ENCODE measurements at places on chromosomes 7 and 10.

- no peak for DNase-seq
Measured at GRCh38 chr10:126455766-126456405, 67.6 kb upstream of the ADAM12 start.

- DNase-seq = no peak
Measured at GRCh38 chr10:14146025-14146424, 184.7 kb downstream of the FRMD4A start.

- DNase-seq = no peak
Measured at GRCh38 chr7:128419257-128419656, 9.5 kb upstream of the IMPDH1 start.

DNA sequence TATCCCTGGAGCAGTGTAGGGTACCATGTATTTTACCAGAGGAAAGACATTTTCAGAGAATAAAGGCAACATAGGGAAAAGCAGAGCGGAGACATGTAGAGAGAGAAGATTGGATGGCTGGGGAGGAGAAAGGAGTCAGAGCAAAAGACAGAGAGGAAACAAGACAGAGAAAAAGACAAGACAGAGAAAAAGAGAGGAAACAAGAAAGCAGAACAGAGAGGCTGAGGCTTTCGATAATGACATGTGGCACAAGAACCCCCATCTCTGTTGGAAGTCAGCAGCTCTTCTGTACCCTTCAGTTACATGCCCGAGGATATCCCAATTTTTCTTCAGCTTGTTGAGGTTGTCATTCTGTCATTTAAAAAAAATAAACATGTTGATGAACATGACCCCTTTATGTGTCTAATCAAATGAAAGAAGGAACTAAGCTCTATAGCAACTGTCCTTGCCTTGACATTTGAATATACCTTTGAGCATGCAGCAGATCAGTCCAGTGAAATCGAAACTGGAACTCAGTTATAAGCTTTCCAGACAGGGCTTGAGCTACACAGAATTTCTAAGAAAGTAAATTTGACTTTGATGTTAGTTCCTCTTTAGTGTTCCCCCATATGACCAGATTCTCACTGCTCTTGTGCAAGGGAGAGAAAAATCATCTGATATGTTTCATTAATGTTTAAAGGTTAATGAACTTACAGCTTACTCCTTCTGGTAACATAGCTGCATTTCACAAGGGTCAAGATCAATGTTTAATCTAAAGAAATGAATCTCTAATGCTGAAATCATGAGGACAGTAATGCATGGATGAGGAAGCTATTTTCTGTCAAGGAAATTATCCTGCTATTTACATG lies 75.1 kb upstream of the SP4 start:
- no peak for DNase-seq

DNA sequence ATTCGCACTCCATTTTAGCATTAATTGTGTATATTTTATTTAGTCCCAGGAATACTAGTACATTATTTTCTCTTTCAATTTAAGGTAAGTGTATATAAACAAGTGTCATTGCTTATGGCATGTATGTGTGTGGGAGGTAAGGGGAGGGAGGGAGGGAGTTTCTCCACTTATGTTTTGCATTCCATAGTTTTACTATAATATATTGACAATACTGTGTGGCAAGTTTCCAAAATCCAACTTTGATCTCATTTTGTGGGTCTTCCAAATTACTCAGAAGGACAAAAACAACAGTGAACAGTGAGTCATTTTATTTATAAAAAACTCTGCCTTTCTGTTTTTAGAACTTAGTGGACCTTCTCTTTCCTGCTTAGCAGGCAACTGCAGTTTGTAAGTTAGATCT lies 102.3 kb upstream of the SEMA3E start:
- no peak for DNase-seq

GRCh38 chr10:21349912-21350286 lies 175.6 kb downstream of the SKIDA1 start:
- no peak for DNase-seq

GRCh38 chr10:49235392-49235791 lies 47.2 kb upstream of the TMEM273 start:
- no peak for DNase-seq

DNA sequence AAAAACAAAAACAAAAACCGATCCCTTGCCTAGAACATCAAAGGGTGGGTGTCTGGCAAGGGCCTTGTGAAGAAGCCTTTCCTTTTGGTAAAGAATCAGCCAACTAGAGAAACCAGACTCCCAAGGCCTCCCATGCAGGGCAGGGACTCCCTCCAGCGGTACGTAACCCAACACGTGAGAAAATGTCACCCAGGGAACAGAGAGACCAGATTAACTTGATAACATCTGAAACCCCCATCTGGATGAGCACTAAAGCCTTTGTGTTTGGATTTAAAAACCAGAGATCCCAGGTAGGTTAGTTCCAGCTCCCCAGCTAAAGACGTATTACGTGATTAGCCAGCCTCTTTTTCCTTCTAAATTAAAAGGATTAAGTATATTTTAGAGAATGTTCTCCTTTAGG lies 3.0 kb upstream of the HABP2 start:
- DNase-seq = no peak

- DNase-seq = no peak
Measured at GRCh38 chr7:37320848-37321468, 127.7 kb downstream of the ELMO1 start.

DNA sequence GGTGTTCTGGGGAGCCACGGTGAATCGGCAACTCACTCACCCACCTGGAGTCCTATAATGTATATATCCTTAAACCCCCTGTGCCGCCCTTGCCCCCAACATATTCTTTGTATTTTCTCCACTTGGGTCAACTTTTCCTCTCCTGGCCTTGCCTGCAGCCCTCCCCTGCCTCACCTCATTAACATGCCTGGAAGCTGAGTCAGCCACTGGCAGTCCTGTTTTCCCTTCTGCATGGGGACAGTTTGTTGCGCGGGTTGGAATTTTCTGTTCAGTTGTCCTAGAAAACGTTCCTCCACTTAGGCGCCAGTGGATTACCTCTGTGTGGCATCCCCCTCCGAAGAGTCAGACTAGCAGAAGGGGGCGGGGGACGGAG lies 97.4 kb downstream of the C10orf105 start:
- no peak for DNase-seq

DNA sequence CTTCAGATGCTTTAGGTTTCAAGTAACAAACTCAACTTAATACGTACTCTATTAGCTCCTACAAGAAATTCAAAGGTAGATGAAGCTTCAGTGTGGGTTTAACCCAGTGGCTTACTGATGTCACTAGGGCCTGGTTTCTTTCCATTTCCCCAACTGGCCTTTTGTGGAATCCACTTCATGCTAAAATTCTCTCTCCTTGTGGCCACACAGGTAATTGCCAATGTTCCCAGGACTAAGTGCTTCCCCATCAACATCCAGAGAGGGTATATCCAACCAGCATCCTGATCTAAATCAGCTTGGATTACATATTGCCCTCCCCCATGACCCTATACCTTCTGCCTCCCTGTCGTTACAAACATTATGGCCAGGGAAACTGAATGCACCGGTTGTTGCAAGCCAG lies 10.7 kb downstream of the FBXL13 start:
- DNase-seq = no peak

GRCh38 chr7:155670521-155670920 lies 26.1 kb downstream of the RBM33 start:
- DNase-seq = no peak

- peak; percentile 74 for DNase-seq
Measured at GRCh38 chr10:8048281-8049008, 6.0 kb upstream of the GATA3 start.

GRCh38 chr10:22479419-22479818 lies 134.1 kb downstream of the SPAG6 start:
- DNase-seq = no peak

DNA sequence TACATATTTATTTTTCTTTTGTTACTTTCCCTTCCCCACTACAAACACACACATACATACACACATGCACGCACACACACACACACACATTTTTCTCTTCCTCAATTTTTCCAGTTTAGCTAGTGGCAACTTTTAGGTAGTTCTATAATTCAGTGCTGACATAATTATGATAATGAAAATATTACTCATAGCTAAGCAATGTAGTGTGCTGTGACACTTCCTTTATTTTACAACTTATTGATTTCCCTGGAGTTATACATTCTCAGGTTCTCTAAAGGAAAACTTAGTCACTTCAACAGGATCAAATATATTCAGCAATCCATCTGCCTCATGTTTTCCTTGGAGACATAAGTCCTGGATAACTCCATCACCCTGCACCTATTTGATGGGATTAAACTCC lies 151.6 kb downstream of the CACNA2D1 start:
- no peak for DNase-seq

- no peak for DNase-seq
Measured at GRCh38 chr7:92655346-92655884, 65.2 kb upstream of the FAM133B start.

DNA sequence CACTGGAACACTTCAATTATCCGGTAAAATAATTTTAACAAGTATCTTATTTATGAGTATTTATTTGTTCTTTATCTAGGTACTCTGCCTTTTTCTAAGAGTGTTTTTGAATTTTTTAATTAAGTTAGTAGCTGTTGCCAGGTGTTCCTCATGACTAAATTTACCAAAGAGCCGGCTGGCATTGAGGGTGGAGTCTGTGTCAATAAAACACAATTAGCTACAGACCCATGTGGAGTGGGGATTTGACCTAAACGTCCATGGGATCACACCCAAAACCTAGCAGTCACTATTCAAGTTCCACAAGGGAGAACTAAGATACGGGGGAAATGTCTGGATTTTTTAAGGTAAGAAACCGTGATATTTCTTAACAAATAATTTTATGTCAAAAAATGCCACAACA lies 9.8 kb downstream of the SLC16A12 start:
- no peak for DNase-seq

GRCh38 chr7:71988201-71988600 lies 423.9 kb downstream of the CALN1 start:
- DNase-seq = no peak

GRCh38 chr7:31864646-31865045 lies 177.6 kb downstream of the PPP1R17 start:
- DNase-seq = no peak

DNA sequence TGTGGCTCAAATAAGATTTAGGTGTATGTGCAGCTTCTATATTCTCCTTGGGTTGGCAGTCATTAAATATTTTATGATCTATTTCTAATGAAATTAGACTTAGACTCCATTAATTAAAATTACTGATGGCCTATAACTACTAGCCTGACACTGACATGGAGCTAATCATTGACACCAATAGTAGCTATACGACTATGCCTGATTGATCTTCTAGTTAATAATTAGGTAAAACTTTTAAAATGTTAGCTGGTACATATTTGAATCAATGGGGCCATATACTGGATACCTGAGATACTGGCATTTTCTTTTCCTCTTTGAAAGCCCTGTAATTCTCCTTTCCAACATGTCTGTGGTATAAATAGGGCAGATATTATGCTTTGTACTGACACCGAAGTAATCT lies 14.4 kb downstream of the WEE2 start:
- no peak for DNase-seq

DNA sequence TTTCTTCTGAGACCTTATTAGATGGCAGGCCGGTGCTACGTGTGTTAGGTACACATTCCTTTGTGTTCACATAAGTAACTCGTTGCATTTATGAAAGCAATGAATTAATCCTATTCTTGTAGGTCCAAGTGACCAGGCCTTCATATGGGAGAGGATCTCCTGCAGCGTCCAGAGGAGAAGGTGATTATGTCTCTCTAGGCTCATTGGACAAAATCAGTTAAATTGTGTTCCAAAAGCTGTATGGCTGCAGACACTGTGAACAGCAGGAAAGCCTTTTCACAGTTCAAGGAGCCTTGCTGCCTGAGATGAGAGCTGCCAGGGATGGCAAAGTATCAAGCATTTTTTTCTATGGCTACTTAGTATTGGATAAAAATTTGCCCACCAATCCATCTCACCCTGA lies 433.1 kb upstream of the FZD8 start:
- DNase-seq = no peak

DNA sequence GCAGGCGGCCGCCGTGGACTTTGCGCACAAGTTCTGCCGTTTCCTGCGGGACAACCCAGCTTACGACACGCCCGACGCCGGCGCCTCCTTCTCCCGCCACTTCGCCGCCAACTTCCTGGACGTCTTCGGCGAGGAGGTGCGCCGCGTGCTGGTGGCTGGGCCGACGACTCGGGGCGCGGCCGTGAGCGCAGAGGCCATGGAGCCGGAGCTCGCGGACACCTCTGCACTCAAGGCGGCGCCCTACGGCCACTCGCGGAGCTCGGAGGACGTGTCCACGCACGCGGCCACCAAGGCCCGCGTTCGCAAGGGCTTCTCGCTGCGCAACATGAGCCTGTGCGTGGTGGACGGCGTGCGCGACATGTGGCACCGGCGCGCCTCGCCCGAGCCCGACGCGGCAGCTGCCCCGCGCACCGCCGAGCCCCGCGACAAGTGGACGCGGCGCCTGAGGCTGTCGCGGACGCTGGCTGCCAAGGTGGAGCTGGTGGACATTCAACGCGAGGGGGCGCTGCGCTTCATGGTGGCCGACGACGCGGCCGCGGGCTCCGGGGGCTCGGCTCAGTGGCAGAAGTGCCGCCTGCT lies 14.1 kb downstream of the SH2B2 start:
- DNase-seq = no peak

DNA sequence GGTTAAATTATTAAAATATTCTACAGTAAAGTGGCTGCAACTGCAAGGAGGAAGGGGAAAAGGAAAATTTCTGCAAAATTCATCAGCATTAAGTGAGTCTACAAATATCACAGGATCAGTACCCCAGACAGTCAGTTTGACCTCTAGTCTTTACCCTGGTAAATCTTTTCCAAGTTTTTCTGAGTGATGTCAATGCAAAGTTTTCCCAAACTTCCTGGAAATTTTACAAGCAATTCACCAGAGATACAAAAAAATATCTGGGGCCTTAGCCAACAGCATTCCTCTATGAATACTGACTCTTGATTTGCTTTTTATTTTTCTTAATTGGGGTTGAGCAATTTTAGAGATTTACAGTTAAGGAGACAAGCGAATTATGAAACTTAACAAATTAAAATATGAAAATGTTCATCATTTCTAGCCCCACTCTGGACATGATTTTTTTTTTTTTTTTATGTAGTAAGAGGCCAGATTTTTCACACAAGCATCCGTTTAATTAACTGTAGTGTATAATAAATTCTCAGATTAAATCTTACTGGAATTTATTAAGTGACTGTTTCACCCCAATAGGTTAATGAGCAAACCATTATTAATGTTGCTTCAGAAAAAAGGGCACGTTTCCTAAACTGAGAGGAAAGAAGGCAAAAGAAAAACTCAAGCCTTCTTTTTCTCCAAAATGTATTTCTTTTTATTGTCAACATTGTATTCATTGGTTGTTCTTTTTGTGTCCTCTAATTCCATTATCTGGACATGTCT lies 539.5 kb upstream of the FZD8 start:
- DNase-seq = no peak

- DNase-seq = peak; percentile 32
Measured at GRCh38 chr10:103685880-103686669, 169.3 kb downstream of the SH3PXD2A start.

DNA sequence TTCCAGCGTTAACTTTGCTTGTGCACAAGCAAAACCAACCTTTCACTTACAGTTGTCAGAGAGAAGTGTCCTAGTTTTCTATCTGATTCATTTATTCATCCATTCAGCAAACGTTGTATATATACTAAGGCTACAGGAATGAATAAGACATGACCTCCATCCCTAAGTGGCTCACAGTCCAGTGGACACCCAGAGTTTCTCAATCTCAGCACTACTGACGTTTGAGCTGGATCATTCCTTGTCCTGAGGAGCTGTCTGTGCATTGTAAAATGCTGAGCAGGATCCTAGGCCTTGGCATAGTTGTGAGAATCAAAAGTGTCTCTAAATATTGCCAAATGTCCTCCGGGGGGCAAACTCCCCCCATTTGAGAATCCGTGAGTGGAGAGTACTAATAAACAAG lies 166.7 kb upstream of the PRKCQ start:
- DNase-seq = no peak
